Umbilical cord (tissue), 2 donors: ENCODE measurements at places on chromosomes 7 and 10.

DNA sequence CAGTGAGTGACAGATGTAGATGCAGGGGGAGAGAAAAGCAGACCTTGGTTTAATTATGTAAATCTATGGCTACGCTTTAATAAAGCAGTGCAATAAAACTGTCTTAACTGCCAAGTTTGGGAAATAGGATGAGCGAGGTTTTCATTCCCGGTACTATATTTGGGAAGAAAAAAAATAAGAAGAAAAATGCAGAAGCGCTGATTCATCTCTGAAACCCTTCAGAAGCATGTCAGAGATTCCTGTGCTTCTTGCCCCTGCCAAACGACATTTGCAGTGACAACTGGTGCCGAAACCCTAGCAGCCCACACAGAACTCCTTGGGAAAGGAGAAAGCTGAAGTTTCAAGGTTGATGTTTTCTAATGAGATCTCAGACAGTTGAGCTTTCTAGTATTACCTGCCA lies 380.7 kb downstream of the REEP3 start:
- DNase-seq, result peak; percentile 65

DNA sequence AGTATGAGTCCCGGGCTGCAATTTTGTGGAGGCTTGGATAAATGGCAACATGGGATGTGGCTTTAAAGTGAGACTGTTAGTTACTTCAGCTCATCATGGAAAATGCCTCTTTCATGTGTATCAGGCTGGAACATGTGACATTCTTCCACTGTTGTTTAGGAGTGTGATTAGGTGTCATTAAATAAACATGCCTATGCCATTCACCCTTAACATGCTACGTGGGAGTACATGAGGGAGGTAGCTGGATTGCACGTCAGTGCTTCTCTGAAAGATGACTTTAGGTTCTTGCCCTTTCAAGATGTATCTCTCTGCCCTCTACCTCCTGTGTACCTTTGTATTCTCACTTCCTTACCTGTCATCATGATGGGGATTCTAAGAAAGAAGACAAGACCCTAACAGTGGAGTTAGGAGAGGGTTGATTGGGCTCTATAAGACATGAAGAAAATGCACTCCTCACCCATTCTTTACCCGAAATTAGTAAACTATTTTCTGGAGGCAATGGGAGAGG lies 8.9 kb downstream of the AKR1E2 start:
- DNase-seq, result no peak

GRCh38 chr7:133568544-133568943 lies 315.7 kb downstream of the EXOC4 start:
- no peak for DNase-seq

DNA sequence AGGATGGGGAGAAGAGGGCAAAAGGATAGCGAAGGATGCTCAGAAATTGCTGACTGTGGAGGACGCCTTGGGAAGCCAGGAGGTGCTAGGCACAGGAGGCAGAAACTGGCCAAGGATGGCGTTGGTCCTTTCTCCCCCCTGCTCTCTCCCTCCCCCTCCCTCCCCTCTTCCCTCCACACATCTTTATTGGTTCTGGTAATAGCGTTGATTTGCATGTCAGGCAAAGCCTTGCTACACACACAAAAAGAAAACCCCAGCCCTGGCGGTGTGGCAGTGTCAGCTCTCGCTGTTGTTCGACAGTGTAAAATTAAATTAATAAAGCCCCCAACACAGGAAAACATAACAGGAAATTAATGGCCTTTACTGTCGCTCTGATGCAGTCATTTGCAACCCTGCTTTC lies 47.2 kb downstream of the PAX2 start:
- DNase-seq, result no peak

DNA sequence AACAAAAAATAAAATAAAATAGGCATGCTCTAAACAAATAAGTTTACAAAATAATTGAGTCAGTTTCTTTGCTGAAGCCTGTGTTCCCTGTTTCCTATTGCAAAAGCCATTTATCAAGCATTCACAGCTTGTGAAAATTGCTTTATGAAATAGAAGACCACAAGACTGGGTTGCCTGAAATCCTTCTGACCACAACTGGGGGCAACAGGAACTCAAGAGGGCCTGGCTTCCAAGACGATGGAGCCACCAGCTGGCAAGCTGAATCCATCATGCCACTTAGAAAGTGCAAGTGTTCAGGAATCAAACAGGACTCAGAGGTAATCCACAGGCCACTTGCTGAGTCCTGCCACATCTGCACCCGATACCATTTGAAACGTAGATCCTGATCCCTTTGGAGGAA lies 752 bp upstream of the ABCA13 start:
- DNase-seq, result no peak

DNA sequence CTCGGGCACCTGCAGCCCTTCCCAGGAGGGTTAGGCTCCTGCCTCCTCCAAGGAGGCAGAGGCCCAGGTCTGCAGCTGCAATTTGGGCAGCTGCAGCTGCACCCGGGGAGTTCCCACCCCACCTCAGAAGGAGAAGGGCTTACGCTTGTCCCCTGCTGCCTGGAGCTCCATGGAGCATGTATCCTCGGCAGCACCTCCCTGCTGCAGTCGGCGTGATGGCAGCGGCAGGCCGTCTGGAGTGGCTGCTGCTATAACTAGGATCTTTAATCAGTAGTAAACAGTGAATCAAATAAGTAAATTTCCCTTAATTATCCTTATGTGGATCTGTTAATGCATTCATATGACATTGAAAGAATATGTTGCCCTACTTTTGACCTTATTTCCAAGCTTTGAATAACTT lies 167.0 kb downstream of the PON1 start:
- no peak for DNase-seq

DNA sequence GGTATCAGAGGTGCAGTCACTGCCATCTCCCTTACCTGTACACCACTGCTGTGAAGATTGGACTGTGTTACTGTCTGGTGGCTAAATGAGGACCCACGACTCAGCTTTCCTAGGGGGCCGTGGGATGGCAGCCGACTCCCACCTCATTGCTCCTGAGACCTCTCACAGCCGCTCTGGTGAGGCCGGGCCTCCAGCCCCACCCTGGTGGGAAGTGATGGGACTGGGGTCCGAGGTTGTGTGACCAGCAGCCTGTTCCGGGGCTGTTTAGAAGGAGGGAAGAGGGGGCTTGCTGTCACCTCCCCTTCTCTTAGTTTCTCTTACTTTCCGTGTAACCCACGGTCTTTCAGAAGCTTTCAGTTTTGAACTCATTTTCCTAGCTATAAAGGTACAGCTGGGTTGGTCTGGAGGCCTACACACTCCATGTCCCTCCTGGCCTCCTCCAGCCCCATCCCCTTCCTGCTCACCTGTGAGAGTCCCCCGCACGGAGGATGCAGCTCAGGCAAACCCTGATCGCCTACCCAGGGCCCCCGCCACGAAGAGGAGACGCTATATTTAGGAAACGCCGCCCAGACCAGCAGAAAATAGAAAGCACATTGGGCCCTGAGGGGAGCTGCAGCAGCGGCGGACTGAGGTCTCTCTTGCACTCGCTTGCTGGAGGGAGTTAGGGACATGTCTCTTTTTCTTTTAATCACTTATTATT lies 4.6 kb downstream of the EMX2 start:
- DNase-seq, result no peak

GRCh38 chr7:25815711-25816110 lies 336.3 kb upstream of the NFE2L3 start:
- DNase-seq, result no peak

DNA sequence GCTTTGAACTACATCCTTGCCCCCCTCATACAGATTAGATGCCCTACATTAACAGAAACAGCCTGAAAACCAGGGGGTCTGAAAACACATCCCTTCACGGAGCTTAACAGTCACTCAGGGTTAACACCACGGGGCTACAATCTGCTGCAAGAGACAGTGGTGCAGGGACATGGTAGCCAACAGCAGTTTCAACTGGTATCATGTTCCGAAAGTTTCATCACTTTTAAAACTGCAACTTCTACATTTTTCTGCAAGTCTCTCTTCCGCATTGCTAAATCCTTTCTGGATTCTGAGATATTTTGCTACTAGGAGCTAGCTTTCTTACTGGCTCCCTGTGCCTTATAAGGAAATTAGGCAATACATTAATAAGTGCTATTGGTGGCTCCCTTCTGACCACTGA lies 92.6 kb downstream of the JAZF1 start:
- DNase-seq, result peak; percentile 83

DNA sequence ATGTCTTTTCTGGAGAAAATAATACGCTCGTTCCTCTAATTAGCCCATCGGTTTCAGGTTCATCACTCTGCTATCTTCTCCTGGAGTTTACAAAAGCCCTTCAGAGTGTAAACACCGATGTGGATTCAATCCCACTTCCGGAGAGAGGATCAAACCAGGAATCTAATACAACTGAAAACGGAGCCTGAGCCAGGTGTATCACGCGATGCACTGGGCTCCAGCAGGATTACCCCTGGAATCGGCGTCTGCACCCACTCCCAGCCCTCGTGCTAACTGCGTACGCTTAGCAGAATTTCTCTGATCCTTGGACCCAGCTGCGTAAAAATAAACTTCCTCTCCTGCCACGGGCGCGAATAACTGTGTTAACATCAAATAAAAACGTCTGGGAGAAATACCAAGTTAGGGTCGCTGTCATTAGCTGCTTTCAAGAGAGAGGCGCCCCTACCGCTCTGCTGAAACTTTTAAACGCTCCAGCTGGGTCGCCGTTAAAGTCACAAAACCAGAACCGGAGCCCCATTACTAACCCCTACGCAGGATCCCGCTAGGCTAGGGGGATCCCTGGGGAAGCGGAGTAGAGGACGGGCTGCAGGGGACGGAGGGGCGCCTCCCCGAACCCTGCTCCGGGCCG lies 502 bp downstream of the ZNF3 start:
- no peak for DNase-seq

DNA sequence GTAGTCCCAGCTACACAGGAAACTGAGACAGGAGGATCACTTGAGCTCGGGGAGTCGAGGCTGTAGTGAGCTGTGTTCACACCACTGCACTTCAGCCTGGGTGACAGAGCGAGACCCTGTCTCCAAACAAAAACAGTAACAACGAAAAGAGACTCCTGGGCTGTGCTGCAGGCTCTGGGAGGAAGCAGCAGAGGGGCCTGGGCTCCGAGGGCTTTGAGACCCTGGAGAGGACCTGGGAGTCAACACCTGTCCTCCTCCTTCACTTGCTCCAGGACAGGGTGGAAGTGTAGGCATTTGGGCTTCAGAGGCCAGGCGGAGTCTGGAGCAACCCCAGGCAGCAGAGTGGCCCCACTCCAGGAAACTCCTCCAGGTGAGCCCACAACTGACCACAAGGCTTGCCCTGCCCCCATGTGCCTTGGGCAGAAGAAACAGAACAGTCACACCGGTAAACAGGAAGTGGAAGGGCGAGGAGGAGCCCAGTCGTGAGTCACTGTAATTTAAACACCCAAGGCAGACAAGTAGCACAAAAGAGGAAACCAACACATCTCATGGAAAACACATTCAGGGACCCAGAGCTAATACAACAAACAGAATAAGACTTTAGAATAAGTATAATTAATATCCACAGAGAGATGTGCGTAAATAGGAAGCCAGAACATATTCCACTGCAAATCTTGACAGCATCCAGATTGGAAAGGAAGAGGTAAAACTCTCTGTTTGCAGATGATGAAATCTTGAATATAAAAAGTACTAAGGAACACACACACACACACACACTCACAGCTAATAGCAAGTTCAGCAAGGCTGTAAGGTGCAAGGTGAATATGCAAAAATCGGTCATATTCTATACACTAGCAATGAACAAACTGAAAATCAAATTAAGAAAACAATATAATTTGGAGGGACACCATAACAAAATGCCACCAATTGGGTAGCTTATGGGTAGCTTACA lies 20.5 kb upstream of the RASGEF1A start:
- DNase-seq, result no peak

DNA sequence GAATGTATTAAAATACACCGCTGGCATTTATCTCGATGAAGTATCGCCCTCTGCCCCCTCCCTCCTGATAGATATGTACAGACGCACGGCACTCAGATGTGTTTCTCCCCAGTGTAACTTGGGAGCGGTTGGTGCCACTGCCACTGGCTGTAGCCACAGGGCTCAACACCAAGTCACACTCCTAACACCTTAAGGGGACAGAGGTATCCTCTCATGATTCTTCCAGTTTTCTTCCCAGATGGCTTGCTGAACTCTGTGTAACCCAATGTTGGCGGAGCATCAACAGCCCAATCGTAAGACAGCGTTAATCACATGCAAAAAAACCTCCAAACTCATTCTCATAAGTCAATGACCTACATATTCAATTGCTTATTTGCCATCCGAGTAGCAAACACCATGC lies 35.5 kb downstream of the CTBP2 start:
- no peak for DNase-seq

GRCh38 chr10:123422261-123422660 lies 243.9 kb upstream of the GPR26 start:
- no peak for DNase-seq

DNA sequence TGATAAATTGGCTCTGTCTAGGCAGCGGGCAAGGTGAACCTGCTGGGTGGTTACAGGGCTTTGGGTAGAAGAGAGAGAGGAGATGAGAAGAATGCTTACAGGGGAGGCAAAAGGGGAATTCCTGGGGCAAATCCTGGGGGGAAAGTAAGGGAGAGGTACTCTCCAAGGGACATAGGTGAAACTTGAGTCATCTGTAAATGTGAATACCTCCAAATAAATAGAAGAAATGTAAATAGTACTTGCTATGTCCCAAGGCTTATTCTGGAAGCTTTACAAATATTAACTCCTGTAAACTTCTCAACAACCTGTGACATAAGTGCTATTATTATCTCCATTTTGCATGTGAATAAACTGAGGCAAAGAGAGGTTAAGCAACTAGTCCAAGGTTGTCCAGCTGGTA lies 57.7 kb upstream of the CDK13 start:
- DNase-seq, result no peak

- no peak for DNase-seq
Measured at GRCh38 chr10:15494850-15495506, 123.9 kb upstream of the FAM171A1 start.

DNA sequence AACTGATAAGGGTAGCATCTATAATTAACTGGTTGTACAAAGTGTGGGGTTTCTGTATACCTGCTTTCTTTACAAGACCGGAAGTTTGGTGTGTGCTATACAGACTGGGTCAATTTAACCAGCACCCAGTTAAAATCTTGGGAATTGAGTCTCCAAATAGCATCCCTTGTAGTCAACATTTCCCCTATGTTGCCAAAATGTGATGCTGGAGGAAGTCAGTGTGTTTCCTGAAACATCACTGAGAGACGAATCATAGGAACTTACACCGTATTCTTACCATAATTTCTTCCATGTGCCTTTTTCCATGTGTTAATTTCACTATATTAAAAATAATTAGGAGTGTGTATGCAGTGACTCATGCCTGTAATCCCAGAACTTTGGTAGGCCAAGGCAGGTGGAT lies 1.7 kb downstream of the AKR1C4 start:
- DNase-seq, result no peak

DNA sequence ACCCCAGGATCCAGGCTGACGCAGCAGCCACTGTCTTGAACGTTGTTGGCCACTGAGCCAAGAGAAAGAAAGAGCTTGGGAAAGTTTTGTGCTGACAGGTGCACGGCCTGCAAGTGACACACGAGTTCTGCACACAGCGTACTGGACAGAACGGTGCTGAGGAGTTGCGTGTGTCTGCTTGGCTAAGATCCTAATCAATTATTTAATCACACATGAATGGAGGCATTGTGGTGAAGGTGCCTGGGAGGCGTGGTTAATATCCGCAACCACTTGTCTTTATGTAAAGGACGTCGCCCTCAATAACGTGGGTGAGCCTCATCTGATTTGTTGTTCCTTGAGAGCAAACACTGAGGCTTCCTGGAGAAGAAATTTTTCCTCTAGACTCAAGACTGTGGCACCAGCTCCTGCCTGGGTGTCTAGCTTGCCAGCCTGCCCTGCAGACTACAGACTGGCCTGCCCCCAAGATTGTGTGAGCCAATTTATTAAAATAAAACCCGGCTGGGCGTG lies 16.6 kb upstream of the GNA12 start:
- no peak for DNase-seq

- peak; percentile 67 for DNase-seq
Measured at GRCh38 chr7:90777041-90777440, 180.9 kb downstream of the CDK14 start.
